Lower leg skin (tissue), 4 donors: ENCODE measurements at places on chromosomes 7 and 10. TPM values are rescaled to one million over a fixed set of nuclear protein-coding genes. Genes with fewer than 3 reads are reported as not detected.

Gene ASIC3
- total RNA-seq, result 2.6 TPM

Gene INMT
- total RNA-seq, result 3.6 TPM

Gene TMEM176A
- 4.8 TPM for total RNA-seq

Gene LRMDA
- 0.76 TPM for total RNA-seq

Gene PLAU
- total RNA-seq, result 16.4 TPM

Gene TRIM74
- 0.19 TPM for total RNA-seq

Gene LUC7L2
- total RNA-seq, result 56.8 TPM

Gene HEPACAM2
- 0.54 TPM for total RNA-seq

Gene PNLIPRP3
- 82.8 TPM for total RNA-seq

Gene SLC13A4
- total RNA-seq, result 0.34 TPM

- DNase-seq, result no peak
Observed at GRCh38 chr10:9602998-9603397, 1414.7 kb upstream of the CELF2 start.

DNA sequence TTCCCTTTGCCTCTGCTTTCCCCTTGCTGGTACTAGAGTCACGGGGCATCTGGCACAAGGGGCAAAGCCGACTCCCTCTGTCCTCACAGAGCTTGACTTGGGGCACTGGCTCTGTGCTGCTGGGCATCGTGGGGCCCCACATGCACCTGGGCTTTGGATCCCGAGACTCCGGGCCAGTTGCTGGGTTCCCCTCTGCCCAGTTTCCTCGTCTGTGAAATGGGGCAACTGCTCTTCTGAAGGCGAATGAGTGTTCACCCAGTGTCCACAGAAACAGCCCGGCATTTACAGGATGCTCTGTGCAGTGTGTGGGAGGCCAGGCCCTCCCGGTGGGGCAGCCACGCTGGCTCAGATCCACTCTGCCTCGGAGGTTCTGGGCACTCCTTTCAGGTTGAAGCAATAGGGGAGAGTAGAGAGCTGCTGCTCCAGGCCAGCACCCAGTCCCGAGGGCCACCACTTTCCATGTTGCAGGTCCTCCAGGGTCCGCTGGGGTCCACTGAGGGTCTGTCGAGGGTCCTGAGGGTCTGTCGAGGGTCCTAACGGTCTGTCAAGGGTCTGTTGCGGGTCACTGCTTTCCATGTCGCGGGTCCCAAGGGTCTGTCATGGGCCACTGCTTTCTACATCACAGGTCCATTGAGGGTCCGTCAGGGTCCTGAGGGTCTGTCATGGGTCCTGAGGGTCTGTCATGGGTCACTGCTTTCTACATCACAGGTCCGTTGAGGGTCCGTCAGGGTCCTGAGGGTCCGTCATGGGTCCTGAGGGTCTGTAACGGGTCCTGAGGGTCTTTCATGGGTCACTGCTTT, 103.6 kb downstream of the VIPR2 start:
- peak; percentile 74 for DNase-seq

GRCh38 chr7:157689269-157690057, 352.7 kb downstream of the DNAJB6 start:
- DNase-seq, result peak; percentile 76

DNA sequence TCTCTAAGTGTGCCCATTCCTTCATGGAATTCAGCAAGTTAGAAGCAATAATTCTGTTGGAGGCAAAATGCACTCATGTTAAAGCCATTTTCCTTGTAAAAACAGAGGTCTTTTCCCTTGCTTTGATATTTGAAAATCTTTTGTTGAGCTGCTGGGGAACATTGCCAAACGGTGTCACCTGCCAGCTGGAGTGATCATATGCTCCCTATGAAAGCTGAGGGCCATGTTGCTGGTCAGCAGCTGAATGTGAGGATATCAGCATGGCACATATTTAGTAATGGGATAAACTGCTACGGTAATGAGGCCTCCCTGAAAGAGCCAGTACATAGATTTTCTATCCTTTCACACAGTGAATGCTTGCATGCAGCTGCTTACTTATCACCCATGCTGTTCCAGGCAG, 224.3 kb downstream of the THSD7A start:
- no peak for DNase-seq

- no peak for DNase-seq
Observed at GRCh38 chr7:145779140-145779539, 337.5 kb upstream of the CNTNAP2 start.

DNA sequence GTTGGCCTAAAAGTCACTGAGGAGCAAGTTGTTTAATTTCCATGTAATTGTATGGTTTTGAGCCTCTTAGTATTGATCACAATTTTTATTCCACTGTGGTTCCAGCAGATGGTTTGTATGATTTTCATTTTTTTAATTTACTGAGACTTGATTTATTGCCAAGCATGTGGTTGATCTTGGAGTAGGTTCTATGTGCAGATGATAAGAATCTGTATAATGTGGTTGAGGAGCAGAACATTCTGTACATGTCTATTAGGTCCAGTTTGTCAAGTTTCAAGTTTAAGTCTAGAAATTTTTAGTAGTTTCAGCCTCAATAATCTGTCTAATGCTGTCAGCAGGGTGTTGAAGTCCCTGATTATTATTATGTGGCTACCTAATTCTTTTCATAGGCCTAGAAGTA, 22.7 kb upstream of the ZWINT start:
- no peak for DNase-seq

DNA sequence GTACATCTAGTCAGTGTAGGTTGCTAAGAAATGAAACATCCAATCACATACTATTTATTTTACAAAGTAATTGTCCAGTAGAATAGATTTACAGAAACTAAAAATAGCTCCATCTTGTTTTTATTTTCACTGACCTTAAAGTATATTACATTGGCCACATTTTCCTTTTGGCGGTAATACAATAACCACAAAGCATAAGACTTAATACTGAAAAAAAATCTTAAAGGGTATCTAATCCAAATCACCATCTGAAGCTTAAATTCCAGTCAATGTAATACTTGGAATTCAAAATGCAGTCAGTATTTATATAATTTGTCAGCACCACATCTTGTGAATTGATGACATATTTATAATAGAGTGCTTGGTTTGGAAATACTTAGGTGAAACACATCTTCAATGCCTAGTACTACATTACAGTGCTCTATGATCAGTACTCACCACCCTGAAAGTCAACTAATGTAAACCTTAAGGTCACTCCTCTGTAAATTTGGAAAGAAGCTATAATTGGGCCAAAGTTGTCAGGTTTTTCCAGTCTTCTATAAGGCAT, 8.9 kb downstream of the ANKMY2 start:
- DNase-seq, result no peak

GRCh38 chr10:23439961-23440889, 1.4 kb downstream of the OTUD1 start:
- DNase-seq, result no peak

GRCh38 chr7:70694434-70694970, 437.4 kb upstream of the GALNT17 start:
- DNase-seq, result no peak

DNA sequence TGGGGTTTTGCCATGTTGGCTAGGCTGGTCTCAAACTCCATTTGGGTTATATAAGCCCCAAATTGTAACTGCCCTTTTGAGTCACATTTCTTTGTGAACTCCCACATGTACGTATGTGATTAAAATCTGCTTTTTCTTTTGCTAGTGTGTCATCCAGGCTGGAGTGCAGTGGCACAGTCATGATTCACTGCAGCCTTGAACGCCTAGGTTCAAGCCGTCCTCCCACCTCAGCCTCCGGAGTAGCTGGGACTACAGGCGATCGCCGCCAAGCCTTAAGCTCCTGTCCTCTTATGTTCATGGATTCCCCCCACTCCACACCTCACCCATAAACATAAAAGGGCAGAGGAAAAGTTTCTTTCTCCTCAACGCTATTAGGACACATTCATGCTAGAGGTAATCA, 4.4 kb upstream of the SMC3 start:
- no peak for DNase-seq

DNA sequence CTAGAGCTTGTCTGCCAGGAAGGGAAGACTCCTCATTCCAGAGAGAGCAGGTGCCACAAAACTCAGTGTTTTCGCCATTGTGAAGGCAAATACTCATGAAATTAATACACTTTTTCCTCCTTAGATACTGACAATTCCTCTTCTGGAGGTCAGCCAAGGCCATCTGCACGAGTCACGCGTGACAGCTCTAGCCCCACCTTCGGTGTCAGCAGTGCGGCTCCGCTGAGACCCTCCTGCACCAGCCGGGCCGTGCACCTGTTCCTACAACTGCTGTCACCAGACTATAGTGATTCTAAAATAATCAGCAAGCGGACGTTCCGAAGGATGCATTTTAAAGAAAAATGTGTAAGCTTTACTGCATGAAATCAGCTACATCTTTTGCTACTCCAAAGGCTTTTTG, 127.7 kb downstream of the DIP2C start:
- no peak for DNase-seq

- DNase-seq, result peak; percentile 43
Observed at GRCh38 chr7:130152493-130153210, 52.6 kb downstream of the TMEM209 start.

- no peak for DNase-seq
Observed at GRCh38 chr7:26603631-26604030, 260.8 kb downstream of the SKAP2 start.
